ENCODE measurements at places on chromosomes 11 and 22.

DNA sequence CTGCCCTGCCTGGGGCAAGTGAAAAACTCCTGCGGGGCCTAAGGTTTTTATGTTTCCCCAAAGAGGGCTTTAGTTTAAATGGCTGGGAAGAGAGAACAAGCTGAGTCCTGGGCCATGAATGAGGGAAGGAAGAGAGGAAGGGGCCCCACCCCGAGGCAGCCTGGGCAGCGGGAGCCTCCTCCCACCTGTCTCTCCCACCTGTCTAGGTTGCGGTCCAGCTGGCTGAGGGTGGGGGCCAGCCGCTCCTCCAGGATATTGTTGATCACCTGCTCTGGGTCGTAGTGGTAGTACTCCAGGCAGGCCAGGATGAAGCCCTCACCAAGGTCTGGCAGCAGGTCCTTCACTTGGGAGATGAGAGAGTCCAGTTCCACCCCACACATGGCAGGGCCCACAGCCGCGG, 34.6 kb downstream of the UQCR10 start:
- DNase-seq: no peak

DNA sequence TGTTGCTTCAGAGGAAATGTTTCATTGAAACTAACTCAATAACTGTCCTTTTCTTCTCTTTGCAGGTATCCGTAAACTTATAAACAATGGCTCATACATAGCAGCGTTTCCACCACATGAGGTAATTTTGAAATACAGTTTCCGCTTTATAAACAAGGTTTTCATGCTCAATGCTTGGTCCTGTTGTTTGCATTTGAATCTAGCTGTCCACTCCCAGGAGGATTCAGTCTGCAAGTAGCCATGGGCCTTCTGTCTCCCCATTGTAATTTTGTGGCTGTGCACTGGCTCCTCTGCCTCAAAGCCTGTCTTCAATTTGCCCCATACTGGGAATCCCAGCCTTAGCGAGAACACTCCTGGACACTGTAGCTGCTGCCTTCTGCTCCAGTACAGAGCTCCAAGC, 34.7 kb downstream of the MUC15 start:
- DNase-seq: no peak

GRCh38 chr11:95521133-95521542, 268.4 kb downstream of the FAM76B start:
- no peak for DNase-seq

DNA sequence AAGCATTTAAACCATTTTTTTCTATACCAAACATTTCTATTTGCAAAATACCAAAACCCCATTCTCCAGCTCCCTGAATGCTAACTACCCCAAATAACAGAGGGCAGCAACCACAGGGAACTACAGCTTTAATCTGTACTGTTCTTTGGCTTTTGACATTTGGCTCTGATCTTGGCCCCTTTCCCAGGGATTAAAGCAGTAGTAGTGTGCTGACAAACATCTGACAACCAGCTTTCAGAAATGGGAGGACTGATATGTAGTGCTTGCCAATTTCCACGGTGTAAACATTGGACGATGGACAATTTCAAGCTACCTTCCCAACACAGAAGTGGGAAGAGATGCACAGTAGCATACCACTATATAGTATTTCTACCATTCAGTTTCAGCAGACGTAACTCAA, 88.4 kb upstream of the TEAD1 start:
- DNase-seq: no peak

- DNase-seq: no peak
These were observed 455.7 kb downstream of the RAB38 start for GRCh38 chr11:87719326-87720073.

- DNase-seq: no peak
These were observed 62.5 kb downstream of the FEZ1 start for GRCh38 chr11:125433454-125434121.

- DNase-seq: no peak
These were observed 4.5 kb downstream of the ARVCF start for GRCh38 chr22:20011993-20012740.

GRCh38 chr11:104152941-104153505, 10.9 kb downstream of the PDGFD start:
- no peak for DNase-seq

GRCh38 chr22:45869340-45869847, 107.6 kb downstream of the WNT7B start:
- DNase-seq: no peak

GRCh38 chr11:59643390-59643789, 25.4 kb downstream of the PATL1 start:
- DNase-seq: no peak

DNA sequence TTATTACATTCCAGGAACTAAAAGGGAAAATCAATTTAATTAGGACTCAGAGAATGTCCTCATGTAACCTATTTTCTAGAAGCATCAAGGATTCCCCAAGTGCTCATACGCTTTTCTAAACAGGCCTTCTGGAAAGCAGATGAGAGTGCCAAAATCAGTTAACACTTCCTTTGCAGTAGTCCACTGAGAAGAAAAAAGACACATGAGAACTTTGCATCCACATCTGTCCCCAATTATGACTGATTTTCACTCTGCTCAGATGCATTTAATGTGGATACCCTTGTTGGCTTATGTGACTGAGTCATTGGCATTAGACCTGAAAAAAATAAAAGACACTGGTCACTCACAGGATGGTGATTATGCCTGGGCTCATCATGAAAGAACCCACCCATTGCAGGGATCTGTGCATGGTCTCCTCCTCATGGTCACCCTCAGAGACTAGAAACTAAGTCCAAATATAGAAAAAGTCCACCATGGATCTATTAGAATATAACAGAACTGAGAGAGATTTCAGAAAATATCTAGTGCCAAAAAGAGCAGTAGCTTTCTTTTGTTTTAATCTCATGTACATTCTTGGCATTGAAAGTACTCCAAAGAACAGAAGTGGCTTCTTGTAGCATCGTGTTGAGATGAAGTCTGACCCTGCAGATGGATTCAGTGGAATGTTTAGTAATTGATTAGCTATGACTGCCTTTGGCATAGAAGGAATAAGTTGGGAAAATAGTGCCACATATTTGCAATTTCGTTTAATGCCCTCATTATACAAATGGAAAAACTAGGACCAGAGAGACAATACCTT, 48.8 kb upstream of the FIBIN start:
- no peak for DNase-seq

DNA sequence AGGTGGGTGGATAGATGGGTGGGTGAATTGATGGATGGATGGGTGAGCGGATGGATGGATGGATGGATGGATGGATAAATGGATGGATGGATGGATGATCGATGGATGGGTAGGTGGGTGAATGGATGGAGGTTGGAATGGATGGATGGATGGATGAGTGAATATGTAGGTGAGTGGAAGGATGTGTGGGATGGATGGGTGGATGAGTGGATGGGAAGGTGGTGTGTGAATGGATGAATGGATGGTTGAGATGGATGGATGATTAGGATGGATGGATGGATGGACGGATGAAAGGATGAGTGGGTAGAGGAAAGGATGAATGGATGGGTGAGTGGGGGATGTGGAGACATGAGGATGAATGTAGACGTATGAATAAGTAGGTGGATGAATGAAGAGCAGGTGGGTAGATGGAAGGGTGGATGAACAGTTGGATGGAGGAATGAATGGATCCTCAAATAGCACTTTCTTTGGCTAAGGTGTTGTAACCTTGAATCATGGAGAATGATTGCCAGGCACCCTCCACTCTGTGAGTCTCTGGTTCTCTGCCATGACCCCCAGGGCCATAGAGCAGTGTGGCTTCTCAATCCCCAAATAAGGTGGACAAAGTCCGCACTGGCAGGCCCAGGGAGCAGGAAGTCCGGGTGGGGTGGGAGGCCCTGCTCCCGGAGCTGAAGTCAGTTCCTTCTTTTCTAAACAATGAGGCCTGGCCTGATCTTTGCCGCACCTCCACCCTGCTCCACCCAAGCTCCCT, 36.9 kb downstream of the IGF2 start:
- DNase-seq: no peak

DNA sequence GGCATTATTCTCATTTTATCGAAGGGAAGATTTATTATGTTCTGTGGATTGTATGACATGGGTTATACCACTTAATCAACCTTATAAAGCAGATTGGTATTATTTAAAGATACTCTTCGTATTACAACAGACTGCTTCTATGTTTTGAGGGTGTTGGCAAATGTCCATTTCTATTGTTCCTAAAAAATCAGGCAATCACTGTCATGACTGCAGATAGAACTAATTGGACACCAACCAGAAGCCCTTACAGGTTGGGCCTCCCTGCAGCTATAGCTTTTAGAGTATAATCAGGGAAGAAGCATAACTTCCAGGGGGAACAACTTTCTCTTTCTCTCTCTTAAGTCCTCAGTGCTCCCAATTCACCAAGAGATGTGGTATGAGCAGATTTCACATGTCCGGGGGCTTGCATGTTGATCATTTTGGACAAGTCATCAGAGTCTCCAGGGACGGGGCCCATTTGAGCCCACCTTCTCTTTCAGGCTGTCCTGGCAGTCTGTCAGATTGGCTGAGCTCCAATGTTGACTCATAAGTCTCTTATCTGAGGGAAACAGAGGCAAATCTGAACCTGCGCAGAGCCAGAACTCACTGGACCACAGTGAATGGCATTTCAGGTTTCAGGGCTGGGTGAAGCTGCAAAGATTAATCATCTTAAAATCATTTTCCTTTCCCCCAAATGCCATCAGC, 264.0 kb upstream of the CCDC90B start:
- DNase-seq: no peak

DNA sequence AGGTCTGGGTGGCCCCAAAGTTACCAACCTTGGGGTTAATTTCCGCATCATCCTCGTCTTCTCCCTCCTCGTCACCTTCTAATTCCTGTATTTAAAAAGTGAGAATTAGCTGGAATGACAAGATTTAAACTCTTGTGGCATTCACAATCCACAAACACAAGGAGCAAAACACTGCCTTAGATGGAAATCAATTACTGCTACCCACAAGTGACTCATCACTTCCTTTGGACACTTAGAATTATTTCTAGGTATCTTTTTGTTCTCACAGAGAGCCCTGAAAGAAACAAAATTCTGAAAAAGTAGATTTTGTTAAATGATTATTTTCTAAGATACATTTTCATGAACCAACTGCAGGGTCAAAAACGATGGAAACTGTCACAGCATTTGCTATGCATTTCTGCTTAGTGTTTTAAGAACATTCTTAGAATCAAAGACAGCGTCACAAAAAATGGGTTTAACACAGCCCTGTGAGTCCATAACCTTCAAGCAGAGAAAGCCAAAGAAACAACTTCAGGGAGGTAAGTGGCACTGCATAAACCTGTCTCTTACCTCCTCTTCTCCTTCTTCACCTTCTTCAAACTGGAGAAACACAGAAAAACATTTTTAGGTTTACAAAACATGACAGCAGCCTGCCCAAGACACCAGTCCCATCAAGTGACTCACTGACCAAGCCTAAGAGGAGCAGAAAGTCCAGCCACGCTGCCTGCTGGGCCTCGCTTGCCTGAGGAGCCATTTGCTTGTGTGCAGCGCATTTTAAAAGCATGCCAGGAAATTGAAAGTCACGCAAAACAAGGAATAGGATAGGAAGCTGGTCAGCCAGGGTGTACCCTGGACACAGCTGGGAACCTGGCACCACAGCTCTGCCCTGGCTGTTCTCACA, 22.3 kb upstream of the PHLDA2 start:
- DNase-seq: no peak

- no peak for DNase-seq
These were observed 43.6 kb upstream of the OR4B1 start for GRCh38 chr11:48172818-48173609.

GRCh38 chr11:10856689-10857458, 979 bp downstream of the ZBED5 start:
- no peak for DNase-seq

GRCh38 chr11:123672568-123672967, 18.1 kb upstream of the SCN3B start:
- DNase-seq: no peak

GRCh38 chr11:89176938-89177337, 737 bp upstream of the TYR start:
- no peak for DNase-seq

- DNase-seq: no peak
These were observed 1207.2 kb downstream of the LRRC4C start for GRCh38 chr11:40252236-40252635.

DNA sequence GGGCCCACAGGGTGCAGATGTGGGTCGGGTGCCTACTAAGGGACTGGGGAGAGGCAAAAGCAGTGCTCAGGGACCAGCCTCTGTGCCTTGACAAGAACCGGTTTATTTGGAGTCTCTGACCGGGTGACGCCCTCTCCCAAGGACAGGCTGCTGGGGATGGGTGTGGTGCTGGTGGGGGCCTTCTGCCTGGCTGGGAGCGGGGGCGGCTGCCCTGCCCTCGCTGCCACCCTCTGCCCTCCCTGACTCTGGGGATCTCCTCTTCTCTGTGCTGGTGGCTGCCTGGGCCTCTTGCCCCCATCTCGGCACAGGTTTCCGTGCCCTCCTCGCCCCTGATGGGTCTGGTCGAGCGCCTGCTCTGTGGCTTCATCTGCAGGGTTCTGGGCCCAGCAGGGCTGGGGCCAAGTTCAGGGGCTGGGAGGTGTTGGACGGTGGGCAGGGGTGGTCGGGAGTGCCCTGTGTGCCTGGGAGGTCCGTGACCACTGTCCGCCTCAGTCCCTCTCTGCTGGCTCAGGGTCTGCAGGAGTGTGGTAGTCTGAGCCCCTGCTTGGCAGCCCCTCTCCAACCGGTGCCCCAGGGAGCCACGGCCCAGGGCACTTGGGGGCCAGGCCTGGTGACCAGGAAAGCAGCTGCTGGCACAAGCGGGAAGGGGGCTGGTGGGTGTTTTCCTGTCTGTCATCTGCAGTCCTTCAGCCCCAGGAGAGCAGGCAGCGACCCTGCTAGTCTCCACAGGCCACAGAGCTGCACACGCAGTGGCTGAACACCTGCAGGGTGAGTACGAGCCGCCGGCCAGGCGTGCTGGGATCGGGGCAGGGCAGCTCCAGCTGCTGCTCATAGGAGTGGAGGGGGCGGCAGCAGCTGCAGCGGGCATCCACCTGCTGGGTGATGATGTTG, 23.5 kb downstream of the MUC6 start:
- no peak for DNase-seq

GRCh38 chr11:119049081-119049480, 7.9 kb downstream of the HYOU1 start:
- DNase-seq: no peak

- DNase-seq: no peak
These were observed 7.0 kb upstream of the DDX17 start for GRCh38 chr22:38513063-38513462.

- DNase-seq: no peak
These were observed 381.9 kb downstream of the CADM1 start for GRCh38 chr11:115122274-115122673.

DNA sequence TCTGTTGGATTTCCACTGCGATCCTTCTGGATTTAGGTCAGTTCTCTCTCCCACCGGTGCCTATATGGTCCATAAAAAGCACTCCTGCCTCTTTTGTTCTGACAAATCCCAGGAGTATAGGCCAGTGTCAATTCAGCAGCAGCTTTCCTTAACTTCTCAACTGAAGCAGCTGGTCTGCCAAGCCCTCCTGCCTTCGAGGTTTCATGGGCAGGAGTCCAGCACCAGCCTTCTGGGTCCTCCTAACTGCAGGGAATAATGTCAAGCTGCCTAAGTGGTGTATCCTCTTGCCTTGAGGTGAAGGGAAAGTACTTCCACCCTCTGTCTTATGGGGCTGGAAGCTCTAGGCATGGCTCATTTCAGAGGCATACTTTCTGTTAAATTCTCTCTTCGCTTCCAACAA, 149.4 kb upstream of the NCAM1 start:
- DNase-seq: no peak

- DNase-seq: no peak
These were observed 1.1 kb downstream of the MTMR2 start for GRCh38 chr11:95922536-95923438.
